Mesendoderm (in vitro differentiated cells): ENCODE measurements at places on chromosomes 12 and 14.

GRCh38 chr14:32109676-32110547 is 32.8 kb downstream of the ARHGAP5 start:
- DNase-seq: no peak

DNA sequence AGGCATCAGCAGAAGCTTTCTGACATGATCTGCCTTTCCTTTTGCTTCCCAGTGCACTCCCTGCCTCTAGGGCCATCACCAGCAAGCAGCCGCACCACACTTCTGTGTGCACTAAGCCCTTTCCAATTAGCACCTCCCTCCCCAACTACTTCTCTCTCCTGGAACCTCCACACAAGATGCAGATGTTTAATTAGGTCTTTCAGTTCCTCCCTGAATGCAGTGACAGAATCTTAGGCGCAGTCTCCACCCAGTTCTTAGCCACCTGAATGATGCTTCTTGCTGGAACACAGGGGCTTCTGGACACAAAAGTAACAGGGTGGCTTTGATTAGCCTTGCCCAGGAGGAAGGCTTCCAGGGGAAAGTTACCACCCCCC is 32.9 kb downstream of the NIN start:
- DNase-seq: peak; percentile 42

DNA sequence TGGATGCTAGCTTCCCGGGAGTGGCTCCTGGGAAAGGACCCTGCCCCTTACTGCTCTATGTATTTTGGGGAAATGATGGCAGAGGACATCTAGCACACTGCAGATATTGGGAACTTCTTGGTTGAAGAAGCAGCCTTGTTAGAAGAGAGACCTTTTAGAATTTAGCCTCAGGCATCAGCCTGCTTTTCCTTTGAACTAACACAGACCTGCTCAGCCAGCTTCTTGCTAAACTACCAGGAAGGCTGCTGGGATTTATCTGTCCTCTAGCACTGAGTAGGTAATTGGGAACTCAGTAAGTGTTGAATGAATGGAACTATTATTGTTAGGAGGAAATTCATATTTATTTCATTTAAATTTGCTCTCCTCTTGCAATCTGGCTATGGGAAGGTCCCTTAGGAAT is 77.3 kb downstream of the DRAM1 start:
- peak; percentile 6 for DNase-seq

GRCh38 chr12:89416049-89416792 is 63.9 kb upstream of the DUSP6 start:
- no peak for DNase-seq

DNA sequence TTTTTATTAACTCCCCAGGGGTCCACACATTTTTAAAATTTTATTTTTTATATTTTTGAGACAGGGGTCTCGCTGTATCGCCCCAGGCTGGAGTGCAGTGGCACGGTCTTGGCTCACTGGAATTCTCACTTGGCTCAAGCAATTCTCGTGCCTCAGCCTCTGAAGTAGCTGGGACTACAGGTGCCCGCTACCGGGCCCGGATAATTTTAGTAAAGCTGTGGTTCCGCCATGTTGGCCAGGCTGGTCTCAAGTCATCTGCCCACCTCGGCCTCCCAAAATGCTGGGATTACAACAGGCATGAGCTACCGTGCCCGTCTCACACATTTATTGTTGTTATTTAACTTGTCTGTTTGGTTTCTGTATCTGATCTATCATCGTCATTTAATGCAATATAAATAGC is 307.4 kb downstream of the TMTC2 start:
- DNase-seq: no peak

DNA sequence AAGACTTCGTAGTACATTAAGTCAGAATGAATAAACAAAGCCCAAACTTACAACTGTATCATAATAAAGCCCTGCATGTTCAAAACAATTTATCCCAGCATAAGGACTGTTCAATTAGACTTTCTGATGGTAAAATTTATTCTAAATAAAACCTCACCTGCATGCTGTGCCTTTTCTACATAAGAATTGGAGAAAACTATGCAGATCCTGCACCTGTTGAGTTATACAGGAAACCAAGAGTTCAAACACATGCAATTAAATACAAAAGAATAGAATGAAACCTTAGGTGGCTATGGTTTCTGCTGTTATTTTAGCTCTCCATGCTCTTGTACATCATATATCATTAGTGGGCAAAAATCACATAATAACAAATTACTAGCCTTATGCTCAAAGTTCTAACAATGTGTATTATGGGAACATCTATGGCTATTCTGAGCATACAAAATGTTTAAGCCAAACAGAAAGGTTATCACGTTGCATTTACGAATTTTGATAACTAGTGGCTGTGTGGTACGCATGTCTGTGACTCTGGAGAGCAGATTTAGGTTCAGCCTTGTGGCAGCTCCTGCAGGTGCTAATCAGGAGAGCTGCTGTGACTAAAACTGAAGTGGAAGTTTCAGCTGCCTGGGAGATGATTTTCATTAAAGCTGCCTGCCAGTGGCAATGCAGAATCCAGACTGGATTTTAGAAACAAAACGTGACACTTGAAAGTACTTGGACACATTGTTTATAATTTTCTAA is 36.1 kb upstream of the LRFN5 start:
- DNase-seq: no peak

DNA sequence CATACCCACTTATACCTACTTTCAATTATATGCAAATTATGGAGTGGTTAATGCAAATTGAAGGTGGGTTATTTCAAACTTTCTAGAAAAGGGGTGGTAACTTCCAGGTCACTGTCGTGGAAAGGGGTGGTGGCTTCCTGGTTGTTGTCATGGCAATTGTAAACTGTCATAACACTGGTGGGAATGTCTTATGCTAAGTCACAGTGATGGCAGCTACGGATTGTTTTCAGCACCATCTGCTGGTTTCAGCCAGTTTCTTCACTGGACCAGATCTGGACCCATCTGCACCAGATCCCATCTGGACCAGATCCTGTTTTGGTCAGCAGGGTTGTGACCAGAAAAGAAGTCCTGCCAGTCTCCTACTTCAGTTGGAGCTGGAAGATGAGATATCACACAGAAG is 1469.3 kb downstream of the AACS start:
- peak; percentile 62 for DNase-seq

- no peak for DNase-seq
These were observed 20.7 kb downstream of the SLC6A12 start for GRCh38 chr12:193261-193660.

DNA sequence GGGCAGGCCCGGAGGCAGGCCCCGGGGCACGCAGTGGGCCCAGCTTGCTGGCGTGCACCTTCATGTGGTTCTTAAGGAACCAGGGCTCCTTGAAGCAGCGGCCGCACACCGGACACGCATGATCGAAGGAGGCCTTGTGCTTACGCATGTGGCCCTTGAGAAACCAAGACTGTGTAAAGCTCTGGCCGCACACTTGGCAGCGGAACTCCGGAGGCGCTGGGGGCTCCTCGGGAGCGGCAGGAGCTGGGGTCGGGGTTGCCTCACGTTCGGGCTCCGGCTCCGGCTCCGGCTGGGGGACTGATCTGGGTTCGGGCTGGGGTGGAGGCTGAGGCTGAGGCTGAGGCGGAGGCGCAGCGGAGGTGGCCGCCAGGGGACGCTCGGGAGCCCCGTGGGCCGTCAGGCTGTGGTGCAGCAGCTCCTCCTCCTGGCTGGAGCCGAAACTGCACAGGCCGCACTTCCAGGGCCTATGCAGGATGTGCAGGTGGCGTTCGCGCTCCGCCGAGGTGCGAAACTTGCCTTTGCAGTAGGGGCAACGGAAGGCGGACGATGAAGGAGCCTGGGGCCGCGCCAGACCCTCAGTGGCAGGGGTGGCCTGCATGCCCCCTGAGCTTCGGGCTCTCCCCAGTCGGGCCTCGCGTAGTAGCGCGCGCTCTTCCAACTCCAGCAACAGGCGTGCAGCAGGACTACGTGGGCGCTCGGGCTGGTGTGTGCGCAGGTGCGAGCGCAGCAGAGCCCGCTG is 6.0 kb downstream of the ZNF219 start:
- DNase-seq: peak; percentile 86

DNA sequence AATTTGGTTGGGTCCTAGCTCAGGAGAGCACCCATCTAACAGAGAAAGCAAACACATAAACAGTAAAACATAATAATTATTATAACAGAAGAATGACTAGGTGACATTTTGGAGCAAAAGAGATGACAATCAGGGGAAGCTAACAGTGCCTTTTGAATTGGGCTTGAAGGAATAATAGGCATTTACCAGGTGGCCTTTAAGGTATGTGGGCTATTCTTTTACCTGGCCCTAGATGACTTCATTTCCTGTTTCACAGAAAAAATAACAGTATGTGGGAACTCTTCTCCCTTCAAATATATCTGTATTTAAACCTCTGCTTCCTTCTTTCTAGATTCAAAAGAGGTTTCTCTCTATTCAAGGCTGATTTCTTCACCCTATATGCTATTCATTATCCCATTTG is 3.8 kb downstream of the IRAK4 start:
- peak; percentile 72 for DNase-seq

DNA sequence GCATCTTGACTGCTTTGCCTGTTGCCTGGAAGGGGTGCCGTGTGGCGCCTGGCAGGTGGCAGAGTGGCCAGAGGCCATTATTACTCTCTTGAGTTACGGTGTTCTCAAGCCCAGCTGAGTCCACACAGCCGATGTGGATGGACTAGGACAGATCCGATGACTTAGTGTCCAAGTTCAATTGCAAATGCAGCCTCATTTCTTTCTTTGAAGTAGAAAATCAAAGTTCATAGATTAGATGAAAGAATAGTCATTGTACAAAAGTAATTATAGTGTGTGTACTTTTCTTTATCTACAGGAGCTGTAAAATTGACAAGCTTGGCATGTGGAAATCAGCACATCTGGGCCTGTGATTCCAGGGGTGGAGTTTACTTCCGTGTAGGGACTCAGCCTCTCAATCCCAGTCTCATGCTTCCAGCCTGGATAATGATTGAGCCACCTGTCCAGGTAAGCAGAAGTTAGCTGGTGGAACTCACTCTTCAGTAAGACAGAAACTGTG is 44.7 kb downstream of the ANKRD9 start:
- no peak for DNase-seq

- no peak for DNase-seq
These were observed 728.5 kb downstream of the FSCB start for GRCh38 chr14:43778570-43778936.

DNA sequence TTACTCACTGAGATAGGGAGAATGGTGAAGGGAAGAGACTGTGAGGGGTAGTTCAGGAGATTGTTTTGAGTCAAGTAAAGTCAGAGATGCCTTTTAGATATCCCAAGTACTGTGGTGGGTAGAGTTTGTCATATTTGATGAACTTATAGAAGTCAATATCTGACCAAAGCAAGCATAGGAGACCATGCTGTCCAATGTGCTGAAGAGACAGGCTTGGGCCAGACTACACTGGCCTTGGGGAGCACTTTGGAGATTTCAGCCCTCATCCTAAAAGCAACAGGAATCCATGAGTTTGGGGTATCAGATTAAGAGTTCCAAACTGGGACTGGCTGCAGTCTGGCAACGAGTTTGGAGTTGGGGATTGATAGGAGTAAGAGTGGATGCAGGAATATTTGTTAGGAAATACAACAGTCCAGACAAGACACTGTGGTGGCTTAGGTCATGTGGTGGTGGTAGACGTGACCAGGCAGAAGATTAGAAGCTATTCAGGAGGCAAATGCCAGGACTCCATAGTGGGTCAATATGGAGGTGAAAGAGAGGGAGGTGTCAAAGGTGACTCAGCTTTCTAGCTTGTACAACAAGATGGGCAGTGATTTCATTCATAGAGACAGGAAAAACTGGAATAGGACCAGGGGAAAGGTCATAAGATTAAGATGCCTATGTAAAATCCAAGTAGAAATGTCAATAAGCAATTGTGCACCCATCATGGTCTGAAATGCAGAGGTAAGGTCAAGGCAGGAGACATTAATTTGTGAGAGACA is 81.9 kb downstream of the FAR2 start:
- no peak for DNase-seq

DNA sequence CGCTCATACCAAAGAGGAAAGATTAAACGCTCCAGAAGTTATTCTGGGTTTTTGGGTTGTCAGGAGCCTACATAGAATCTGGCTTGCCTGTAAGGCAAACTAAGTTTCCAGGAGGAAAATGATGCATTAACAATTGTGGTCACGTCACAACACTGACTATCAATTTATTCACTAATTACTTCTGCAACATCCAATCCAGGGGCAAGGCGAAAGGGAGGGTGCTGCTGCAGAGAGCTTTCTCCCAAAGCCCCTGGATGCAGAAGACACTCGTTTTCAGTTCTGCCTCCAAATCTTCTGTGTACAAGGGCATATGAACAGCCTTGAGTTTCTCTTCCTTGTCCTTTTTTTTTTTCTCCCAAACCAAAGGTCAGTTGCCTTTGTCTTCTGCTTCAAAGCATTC is 10.5 kb upstream of the SRRM4 start:
- no peak for DNase-seq

DNA sequence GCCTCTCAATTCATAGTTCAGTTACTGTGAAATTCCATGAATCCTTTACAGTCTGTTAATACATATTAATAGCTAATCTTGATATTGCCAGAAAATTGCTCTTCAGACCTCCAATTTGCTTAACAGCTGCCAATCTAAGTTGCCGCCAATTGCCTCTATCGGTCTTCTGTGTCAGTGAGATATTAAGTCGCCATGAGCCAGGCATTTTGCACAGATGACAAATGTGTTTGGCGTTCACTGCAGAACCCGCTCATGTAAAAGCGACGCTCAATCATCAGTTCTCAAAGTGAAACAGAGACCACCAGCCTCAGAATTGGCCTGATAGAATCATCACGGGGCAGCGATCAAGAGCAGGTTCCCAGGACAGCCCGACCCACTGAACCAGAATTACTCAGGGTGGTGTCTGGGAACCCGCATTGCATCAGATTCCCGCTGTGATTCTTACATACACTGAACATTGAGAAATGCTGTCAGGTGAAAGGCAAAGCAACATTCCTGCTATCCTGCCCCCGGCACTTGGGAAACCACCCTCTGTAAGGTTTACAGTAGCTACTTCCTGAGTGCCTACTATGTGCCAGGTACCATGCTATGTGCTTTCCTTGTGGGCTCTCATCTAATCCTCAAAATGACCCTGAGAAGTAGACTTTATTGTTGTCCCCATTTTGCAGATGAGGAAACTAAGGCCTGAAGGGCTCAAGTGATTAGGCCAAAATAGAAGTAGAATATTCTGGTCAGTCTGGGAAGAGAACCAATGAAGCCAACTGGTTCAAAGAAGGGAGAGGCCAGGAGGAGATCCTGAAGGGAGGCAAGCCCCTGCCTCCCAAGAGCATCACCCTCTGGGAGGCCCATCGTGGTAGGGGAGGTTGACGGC is 216.4 kb downstream of the SLC41A2 start:
- DNase-seq: no peak

DNA sequence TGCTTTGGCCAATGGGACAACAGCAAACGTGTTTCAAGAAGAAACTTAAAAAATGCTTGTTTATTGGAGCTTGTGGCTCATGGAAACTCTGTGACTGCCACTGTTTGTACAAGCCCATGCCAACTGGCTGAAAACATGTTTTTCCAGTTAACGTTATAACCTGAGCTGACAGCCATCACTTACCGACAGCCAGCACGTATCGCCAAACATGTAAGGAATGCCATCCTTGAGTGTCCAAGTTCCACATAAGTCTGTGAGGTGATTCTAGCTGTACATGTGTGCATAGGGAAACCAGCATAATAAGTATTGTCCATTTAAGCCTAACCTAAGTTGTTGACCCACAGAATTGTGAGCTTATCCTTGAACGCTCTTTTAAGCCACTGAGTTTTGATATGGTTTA is 596.9 kb downstream of the TRHDE start:
- no peak for DNase-seq

GRCh38 chr12:82721726-82722125 is 35.0 kb downstream of the TMTC2 start:
- no peak for DNase-seq

- no peak for DNase-seq
These were observed 25.1 kb downstream of the CPNE8 start for GRCh38 chr12:38880288-38880687.

- no peak for DNase-seq
These were observed 121.0 kb downstream of the SCARB1 start for GRCh38 chr12:124742678-124743077.
